ENCODE measurements at places on chromosomes 11 and 22.
A peak's percentile ranks its signal among the peaks of the same experiment; 100 is the strongest.

DNA sequence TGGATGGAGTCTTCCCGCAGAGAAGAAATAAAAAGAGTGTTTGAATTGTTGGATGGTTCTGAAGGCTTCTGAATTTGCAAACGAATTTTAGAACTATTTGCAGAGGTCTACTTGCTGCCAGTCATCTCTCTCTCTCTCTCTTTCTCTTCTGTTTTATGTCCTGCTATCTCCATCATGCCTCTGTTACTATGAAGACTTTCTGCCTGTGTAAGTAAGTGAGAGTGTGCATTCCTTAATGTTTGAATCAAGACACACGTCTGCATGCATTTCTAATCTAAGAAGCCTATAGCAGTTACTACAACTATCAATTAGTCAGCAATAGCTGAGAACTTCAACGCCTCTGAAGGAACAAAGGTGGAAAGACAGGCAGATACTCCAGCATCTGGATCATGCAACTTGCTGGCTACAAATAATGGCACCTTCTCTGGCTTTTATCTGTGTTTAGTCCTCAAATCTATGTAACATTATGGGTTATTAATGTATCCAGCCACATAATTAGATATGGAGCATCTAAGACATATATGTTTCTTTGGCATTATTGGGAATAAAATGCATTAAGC, 191.5 kb upstream of the BLID start:
- DNase-seq: no peak

DNA sequence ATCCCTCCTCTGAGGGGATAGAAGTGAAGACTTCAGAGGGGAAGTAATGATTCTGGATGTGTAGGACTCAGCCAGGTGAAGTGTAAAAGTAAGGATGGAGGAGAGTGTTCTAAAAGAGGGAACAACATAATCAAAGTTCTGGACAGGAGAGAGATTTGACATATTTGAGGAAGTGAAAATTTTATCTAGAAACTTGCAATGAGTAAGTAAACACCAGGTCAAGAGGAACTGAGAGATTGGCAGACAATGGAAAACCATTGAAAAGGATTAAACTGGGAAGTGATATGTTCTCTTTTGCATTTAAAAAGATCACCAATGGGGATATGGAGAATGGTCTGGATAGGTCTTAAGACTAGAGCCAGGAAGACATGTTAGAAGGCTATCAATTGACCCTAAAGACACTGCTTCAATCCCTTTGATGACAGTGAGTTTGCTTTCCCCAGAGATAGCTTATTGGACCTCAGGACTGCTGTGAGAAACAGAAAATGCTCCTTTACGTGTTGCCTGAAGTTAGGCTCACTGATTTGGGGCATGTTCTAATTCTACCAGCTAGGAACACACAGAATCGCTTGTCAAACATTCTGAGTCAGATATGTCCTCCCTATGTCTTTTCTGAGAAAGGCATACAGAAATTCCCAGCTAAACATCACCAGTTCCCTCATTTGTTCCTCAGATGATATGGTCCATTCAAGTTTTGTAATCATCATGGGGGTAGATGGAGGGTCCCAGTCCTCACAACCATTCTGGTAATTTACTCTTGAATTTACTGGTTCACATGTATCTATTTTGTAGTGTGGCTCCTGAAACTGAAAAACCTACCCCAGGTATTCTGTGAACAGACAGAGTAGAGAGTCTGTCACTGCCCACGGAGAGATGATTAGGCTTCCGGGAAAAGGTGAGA, 144.9 kb downstream of the MAML2 start:
- no peak for DNase-seq

DNA sequence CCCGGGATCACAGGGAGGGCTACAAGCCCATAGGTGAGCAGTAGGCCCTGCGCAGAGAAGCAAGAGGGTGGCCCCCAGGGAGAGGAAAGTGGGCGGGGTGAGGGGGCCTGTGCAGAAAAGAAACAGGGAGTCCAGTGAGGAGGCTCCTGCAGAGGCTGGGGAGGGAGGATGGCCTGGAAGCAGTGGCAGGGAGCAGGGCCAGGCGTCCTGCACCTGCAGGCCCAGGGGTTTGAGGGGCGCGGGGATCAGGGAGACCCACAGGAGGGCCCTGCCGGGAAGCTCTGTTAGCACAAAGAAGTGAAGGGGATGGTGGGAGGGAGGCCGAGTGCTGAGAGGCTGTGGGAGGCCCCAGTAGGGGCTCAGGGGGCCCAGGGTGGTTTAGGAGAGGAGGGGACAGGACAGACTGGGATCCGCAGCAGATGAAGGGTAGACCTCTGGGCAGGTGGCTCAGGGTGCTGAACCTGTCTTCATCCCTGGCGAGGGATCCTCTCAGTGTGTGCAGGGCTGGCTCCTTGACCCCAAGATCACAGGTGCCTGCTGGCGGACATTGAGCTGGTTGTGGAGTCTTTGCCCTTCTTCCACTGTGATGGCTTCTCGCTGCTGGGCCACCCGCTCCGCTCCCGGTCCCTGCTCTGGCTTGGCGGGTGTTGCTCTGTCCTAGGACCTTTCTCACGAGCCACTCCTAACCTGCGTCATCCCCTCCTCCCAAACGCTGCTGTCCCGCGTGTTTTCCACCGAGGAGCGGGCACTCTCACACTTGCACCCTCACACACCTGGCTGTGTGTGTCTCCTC, 31.8 kb upstream of the CELSR1 start:
- DNase-seq: no peak

DNA sequence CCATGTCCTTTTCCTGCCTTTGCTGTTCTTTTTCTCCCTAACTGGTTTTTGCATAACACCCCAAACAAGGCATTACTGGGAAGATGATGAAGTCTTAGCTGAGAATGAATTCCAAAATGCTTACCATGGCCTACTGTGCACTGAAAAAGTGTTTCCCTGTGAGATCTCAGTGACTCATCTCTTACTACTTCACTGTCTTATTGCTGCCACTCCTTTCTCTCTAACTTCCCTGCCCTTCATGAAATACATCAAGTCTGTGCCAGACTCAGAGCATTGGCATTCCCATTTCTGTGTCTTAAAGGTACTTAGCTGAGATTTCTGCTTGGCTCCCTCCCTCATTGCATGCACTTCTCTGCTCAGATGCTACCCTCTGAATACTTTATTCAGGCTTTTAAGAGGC, 49.1 kb upstream of the MUC15 start:
- DNase-seq: no peak

- DNase-seq: no peak
Observed at GRCh38 chr11:58577555-58578135, 1.2 kb upstream of the ZFP91 start.

GRCh38 chr22:47395481-47395880, 633.0 kb downstream of the TBC1D22A start:
- no peak for DNase-seq

GRCh38 chr22:20000246-20001081, 16.2 kb downstream of the ARVCF start:
- no peak for DNase-seq

DNA sequence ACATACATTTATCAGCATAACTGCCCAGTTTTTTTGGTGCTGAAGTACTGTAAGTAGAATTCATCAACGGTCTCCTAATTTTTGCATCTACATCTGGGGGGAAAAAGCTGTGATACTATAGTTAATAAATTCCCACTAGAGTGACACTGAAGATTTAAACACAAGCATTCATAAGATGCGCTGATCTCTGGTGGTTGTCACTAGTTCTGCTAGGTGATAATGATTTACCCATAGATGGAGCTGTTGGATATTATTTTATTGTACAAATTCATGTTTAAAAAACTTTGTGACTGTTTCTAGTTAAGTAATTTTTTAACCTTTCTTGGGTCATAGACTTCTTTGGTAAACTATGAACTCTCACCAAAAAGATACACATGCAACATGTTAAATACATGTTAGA, 106.6 kb downstream of the EMSY start:
- no peak for DNase-seq

- no peak for DNase-seq
Observed at GRCh38 chr22:19398206-19398605, 33.3 kb downstream of the HIRA start.

DNA sequence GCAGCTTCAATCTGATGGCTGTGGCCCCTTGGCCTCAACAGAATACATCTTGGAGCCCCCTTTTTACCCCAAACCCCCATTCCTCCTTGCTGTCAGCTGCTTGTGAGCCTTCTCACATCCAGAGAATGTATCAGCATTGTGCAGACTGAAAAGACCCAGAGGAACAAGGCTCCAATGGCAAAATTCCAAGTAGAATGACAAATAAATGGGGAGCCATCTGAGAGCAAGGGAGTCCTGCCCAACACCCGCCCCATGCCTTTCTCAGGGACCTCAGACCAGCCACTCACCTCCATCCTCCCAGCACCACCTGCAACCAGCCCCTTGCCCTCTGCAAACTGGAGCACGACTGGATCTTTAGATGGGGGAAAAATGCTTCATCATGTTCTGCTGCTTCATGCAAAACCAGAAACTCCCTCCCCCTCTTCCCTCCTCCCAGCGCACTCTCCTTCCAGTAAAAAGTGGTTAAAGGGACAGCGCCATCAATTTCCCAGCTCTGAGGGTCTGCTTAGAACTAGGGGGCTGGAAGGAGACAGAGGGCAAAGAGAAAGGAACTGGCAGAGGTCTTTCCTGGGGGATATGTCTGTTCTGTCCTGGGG, 2.2 kb upstream of the NEFH start:
- DNase-seq: no peak

GRCh38 chr22:38219632-38220031, 17.8 kb downstream of the MAFF start:
- DNase-seq: no peak

GRCh38 chr11:61129639-61130523, 27.6 kb downstream of the CD5 start:
- peak; percentile 99 for DNase-seq

GRCh38 chr11:113242767-113243397, 71.5 kb upstream of the TTC12 start:
- no peak for DNase-seq

- DNase-seq: no peak
Observed at GRCh38 chr11:69484427-69485259, 3.2 kb downstream of the LINC01488 start.

- no peak for DNase-seq
Observed at GRCh38 chr22:35292786-35293185, 6.9 kb upstream of the TOM1 start.

DNA sequence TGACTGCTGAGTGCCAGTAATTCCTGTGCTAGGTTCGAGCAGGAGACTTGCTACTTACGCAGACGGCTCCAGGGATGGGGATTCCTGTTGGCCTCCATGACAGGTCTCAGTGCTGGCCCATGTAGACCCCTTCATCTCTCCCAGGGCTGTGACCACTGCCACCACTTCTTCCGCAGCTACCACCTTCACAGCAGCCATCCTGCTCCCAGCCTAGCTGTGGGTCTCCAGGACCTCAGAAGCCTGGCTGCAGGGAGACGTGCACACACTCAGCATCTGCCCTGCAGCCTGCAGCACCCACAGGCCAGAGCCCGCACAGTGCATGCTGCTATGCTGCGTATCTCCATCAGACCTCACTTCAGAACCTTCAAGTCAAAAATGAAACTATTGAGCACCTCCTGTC, 1503.9 kb downstream of the BRD1 start:
- DNase-seq: no peak

DNA sequence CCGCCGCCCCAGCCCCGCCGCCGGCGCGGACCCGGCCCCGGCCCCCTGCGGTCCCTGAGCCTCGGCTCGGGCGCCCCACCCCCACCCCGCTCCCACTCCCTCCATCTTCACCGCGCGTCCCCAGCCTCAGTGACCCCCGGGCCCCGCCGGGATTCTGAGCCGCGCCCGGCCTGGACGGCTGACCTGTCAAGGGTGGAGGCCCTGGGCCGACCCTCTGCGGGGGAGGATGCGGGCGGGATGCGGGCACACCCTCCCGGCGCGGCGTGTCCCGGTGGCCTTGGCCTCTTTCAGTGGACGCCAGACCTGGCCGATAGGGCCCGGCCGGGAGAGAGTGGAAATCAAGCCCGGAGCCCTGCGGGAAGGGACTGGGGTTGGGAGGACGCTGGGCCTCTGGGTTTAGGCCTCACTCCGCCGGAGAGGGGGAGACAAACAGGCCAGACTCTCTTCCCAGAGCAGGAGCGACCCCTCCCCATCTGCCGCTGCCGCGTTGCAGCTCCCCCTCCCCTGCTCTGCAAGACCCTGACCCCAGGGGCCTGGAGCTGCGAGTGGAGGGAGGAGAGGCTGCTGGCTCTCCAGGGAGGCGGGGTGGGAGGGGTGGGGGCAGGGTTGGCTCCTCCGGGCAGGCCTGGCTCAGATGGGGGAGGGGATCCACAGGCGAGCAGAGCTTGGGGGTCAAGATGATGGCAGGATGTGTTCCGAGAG, 525 bp downstream of the MAPK8IP2 start:
- DNase-seq: peak; percentile 27

- DNase-seq: no peak
Observed at GRCh38 chr11:121446752-121447156, 5.4 kb upstream of the SORL1 start.

GRCh38 chr11:79415411-79415810, 25.4 kb downstream of the TENM4 start:
- DNase-seq: no peak

GRCh38 chr11:1372660-1373059, 17.1 kb upstream of the BRSK2 start:
- DNase-seq: no peak

DNA sequence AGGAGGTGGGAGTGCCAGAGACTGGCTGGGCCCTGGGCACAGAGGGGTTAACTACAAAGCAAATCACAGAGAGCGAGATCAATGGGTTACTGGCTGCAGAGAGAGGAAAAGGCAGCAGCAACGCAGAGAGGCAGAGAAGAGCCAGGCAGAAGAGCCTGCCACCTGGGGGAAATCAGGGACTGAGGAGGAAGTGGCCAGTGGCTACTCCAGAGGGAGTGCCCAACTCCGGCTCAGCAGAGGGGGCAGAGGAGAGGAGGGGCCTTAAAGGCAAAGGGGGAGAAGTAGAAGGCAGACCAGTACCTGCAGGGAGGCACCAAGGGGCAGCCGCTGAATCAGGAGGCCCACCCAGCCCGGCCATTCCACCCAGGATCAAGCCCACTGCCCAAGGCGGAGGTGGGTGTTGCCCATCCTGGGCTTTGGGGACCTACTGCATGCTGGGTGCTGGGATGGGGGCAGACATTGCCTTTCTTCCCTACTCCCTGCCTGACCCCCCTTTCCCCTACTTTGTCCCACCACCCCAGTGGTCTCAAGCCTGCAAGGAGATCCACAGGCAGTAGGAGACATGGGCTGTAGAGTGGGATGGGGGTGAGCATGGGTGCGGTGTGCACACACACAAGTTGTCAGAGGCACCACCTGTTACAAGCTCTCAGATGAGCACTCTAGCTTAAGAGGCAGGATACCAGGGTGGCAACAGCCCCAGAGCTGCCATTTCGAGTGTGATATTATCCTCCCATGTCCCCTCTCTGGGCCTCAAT, 926 bp upstream of the GALR3 start:
- no peak for DNase-seq

- no peak for DNase-seq
Observed at GRCh38 chr22:49067504-49067903, 760.2 kb downstream of the BRD1 start.

DNA sequence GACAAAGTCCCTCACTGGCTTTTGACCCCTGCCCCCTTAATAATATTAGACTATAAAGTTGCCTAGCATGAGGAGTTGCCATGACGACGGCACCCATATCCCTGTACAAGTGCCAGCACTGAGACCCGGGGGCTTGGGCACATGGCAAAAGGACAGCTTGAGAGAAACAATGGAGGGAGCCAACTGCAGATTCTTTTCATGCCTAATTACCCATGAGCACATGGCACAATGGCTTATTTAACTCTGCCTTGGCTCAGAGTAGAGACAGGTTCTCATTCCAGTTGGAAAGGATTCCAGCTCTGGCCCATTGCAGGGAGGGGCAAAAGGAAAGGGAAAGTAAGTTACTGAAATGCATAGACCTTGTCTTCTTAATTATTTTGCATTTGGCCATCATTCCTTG, 261.2 kb upstream of the UBASH3B start:
- DNase-seq: no peak

GRCh38 chr11:70544774-70545609, 146.7 kb downstream of the CTTN start:
- DNase-seq: no peak

- DNase-seq: no peak
Observed at GRCh38 chr11:67662835-67663531, 11.4 kb downstream of the ALDH3B2 start.
